Esophagus squamous epithelium (tissue), 5 donors: ENCODE measurements at places on chromosomes 12 and 14.

- no peak for DNase-seq
Observed at GRCh38 chr14:22122227-22122818, 448.7 kb upstream of the OR4E1 start.

GRCh38 chr12:124927201-124928094 lies 13.0 kb upstream of the UBC start:
- DNase-seq, result no peak

DNA sequence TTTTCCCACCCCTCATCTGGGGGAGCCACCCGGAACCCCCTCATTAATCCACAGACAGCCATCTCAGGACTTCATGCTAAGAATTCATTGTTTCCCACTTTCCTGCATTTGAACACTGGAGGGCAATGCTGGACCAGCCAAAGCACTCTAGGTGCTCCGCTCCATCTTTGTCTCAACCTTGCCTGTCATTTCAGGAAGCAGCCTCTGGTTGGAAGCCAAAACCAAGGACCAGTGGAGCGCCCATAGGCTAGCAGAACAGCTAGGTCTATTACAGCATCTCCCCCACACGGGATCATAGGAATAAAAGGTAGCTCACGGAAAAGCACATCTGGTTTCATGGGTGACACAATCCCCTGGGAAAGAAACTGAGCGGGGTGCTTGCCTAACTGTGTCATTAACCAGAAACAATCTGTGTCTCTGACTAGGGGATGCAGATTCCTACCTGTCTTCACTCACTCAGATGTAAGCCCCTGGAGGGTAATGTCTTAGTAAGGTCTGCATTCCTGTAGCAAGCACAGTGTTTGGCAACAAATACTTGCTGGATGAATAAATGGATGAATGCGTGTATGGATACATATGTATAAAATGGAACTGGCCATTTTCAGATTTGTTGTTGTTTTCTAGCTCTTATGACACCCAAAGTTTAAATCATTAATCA lies 197.0 kb downstream of the DAD1 start:
- DNase-seq, result no peak

DNA sequence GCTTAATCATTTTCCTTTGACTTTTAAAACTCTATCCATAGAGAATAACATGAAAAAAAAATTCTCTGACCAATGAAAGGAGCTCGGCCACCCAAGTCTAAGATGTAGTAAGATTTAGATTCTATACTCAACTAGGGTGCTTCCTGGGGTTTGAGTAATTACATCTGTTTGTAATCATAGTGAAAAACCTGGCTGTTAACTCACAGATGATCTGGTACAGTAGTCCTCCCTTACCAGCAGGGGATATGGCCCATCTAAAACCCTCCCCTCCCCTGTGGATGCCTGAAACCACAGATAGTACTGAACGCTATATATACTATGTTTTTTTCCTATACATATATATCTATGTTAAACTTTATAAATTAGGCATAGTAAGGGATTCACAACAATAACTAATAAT lies 89.2 kb downstream of the DAAM1 start:
- no peak for DNase-seq

DNA sequence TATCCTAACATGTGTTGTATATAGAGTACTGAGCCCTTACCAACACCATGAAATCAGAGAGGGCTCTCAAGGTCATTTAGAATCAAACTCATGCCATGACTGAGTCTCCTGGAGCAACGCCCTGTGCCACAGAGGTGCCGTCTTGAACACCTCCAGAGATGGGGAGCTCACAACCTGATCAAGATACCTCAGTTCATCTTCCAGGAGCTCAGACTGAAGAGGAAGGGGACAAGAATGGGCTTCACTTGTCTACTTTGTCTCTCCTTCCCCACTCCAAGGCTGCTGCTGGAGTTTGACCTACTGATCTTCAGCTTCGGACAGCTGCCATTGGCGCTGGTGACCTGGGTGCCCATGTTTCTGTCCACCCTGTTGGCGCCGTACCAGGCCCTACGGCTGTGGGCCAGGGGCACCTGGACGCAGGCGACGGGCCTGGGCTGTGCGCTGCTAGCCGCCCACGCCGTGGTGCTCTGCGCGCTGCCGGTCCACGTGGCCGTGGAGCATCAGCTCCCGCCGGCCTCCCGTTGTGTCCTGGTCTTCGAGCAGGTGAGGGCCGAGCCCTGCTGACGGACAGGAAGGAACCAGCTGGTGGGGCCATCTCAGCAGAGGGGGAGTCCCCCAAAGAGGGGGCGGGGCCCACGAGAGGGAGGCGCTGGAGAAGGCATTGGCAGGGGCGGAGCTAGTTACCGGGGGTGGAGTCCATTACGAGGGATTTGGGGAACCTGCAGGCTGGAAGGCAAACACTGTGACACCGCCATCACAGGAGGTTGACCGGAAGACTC lies 12.0 kb downstream of the SOAT2 start:
- DNase-seq, result no peak

DNA sequence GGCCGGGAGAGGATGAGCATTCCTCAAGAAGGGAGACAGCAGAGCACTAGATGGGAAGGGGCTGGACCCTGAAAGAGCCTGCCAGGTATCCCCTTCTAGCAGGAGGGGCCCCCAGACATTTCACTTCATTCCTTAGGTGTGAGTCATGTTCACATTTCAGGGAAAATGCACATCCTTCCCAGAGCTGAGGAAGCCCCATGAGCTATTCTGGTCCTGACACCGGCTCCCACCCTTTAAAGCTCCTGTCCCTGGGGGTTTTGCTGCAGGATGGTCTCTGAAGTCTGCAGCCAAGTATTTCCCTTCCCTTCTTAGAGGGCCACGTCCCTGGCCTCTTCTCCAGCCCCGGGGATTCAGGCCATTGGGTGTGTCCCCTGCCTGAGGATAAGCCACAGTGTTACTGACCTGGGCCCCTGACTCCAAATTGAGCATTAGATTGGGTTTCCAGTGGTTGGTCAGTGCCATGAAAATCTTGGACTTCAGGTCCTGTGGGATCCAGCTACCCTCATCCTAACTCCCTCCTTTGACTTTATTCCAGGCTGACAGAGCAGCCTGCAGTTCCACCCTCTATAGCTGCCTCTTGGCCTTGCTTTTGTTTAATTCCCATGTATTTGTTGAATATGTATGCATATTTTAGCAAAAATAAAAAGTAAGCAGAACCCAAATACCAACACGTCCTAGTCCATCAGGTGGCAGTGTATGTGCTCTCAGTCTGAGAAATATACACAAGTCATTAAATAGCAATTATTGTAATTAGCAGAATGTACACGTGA lies 267.1 kb downstream of the CACNA1C start:
- DNase-seq, result no peak

DNA sequence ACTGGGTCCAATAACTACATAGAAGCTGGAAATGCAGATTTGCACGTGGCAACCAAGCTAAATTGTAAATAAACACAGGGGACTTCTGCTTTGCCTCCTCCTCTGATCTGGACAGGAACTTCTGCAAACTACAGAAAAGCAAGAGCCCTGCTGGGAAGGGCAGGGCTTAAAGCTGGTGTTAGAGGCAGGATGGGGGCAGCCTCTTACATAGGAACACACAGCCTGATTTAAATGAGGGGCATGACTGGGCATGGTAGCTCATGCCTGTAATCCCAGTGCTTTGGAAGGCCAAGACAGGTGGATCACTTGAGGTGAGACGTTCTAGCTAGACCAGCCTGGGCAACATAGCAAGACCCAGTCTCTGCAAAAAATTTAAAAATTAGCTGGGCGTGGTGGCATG lies 46.7 kb downstream of the ERH start:
- no peak for DNase-seq

GRCh38 chr12:52918784-52919183 lies 13.9 kb upstream of the KRT8 start:
- DNase-seq, result no peak

DNA sequence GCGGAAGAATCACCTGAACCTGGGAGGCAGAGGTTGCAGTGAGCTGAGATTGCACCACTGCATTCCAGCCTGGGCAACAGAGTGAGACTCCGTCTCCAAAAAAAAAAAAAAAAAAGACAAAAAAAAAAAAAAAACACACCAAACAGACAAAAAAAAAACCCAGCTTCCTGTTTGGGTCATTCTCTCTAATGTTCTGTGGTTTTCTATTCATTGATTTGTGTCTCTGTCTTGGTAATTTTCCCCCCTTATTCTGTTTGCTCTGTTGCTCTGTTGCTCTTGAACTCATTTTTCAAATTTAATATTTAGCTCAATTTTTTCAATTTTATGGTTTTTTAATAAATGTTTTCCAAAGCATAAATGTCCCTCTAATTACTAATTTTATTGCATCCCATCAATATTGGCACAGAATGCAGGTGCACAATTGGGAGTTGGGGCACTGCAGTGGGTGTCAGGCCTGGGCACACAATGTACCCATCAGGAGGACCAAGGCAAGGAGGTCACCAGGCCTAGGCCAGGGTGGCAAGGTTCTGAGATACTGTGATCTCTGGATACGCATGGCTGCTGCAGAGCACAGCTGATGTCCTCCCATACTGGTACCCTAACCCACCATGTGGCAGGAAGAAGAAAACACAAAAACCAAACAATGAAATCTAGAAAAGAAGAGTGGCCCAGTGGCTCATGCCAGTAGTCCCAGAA lies 8.0 kb upstream of the GNPTAB start:
- DNase-seq, result no peak

- DNase-seq, result no peak
Observed at GRCh38 chr14:59869381-59870255, 958 bp downstream of the RTN1 start.

DNA sequence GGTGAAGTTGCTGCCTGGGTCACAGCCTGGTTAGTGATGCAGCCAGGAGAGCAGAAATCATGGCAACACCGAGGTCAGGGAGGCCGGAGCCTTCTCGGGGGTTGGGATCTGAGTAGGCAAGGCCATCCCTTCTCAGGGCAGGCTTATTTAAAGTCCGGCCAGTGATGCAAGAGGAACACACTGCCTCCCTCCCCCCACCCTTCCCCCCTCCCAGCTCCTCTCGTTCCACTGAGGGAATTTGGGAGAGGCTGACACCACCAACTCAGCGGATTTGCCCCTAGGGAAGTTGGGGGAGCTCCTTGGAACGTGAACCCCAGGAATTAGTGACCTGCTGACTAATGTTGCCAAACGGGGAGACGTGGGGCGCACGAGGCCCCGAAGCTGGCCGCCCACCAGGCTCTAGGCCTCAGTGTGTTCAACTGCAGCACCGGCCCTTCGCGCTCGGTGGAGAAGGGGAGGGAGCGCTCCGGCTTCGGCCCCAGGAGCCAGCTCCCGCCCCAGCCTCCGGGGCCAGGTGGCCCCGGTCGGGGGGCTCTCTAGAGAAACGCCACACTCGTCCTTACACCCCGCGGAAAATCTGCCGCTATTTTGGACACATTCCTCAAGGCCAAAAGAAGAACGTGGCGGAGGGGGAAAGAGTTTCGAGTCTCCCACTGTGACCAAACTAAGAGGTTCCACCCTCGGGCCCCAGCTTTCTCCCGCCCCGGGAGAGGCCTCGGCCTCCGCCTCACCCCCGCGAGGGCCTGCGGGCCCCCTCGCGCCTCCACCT lies 1.6 kb downstream of the CTDSP2 start:
- DNase-seq, result no peak

DNA sequence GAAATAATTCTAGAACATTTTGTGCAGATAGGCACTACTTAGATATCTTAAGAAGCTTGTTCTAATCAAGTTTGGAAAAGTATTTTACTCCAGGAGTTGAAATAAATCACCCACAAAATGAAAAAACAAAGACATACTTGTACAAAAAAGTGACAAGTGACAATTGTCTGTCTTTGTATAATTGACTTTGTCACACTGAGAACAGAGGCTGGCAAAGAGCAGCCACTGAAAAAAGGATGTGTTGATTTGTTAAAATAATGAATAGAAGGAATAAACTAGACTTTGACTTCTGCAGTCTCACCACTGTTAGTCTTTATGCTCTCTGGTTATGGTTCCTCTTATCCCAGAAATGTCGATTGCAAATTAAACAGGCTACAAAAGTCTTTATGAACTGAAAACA lies 77.6 kb downstream of the PTPRR start:
- no peak for DNase-seq

- DNase-seq, result no peak
Observed at GRCh38 chr12:3275171-3276041, 198.2 kb downstream of the TSPAN9 start.

DNA sequence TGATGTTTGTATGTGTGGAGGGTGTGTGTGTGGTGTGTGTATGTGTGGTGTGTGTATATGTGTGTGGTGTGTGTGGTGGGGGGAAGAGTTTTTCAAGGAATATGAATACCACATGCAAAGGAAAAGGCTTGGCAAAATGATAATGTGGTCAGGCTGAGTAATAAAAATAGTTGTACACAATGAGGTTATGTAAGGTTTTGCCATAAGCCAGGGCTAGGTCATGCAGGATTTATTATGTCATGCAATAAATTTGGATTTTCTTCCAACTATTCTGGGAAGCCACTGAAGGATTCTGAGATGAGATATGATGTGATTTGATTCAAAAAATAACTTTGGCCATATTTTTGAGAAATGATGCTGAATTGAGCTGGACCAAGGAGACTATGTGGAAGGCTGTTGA lies 1191.6 kb upstream of the SEL1L start:
- DNase-seq, result no peak

DNA sequence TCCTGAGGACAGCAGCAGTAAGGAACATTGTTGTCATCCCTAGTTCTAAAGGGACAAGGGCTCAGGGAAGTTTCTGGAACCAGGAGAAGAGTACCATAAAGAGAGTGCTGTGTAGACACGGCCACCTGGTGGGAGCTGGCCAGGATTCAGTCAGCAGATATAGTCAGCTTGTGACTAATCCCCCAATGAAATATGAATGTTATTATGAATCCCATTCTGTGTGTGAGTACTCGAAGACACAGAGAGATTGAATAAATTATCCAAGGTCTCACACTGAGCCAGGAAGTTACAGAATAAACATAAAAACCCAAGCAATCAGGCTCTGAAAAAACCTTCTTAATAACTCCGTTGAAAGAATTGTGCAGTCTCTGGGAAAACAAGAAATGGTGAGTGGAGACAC lies 1359.5 kb downstream of the AACS start:
- no peak for DNase-seq

- no peak for DNase-seq
Observed at GRCh38 chr12:45615268-45615667, 114.2 kb upstream of the ARID2 start.
